ENCODE measurements at places on chromosomes 6 and 20.

- DNase-seq: no peak
These were observed 44.3 kb downstream of the OR2B6 start for GRCh38 chr6:28001351-28001750.

DNA sequence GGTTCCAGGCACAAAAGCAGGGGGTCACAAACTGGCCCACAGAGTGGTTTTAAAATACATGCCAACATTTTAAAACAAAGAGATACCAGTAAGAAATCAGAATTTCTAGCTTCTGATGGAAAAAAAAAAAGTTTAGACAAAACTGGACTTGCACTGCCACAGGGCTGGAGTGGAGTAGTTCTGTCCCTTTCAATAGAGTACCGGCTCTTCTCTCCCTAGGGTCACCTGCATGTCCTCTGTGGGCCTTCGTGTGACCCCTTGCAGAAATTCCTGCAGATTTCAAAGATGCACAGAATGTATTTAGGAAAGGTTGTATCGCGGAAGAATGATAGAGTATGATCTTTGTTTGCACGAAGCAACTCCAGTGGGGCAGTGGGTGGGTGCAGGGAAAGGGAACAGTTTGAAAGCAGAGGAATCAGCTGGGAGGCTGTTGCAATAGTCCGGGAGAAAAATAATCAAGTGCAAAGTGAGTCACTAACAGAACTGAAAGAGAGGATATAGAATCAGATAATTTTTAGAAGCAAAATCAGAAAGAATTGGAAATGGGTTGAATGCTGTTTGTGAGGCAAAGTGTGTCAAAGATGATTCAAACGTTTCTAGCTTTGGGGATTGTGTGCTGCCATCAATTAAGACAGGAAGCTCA is 97.3 kb upstream of the STXBP5 start:
- no peak for DNase-seq

DNA sequence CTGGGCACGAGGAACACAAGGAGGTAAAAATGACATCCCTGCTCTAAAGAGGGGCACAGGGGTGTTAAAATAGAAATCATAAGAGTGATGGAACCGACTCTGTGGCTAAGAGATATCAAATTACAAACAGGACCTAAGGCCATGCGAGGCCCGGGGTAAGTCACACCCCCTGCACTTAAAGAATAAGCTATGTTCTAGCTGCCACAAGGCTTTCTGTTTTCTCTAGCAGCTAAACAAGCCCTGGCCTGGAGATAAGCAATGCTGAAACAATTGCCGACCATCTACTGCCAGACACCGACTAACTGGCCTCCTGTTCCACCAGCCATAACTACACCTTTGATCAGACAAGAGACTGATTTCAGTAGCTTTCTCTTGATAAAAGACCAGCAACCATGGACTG is 32.4 kb downstream of the MDGA1 start:
- no peak for DNase-seq

- no peak for DNase-seq
These were observed 447.9 kb upstream of the OPRM1 start for GRCh38 chr6:153591159-153591558.

DNA sequence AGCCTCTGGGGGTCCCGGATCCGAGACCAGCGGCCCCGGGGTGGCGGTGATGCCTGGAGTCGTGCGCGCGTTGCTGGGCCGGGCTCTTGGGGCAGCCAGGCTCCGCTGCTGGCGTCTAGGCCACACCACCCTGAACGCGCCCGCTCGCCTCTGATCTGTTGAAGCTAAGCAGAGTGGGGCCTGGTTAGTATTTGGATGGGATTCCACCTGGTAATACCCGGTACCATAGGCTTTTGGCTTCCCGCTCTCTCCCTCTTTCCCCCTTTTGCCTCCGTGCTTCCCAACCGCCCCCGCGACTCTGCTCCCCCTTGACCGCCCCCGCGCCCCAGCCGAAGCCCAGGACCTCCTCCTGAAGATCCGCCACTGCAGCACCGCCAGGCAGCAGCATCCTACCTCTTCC is 1383.5 kb upstream of the DEFB115 start:
- peak; percentile 53 for DNase-seq

DNA sequence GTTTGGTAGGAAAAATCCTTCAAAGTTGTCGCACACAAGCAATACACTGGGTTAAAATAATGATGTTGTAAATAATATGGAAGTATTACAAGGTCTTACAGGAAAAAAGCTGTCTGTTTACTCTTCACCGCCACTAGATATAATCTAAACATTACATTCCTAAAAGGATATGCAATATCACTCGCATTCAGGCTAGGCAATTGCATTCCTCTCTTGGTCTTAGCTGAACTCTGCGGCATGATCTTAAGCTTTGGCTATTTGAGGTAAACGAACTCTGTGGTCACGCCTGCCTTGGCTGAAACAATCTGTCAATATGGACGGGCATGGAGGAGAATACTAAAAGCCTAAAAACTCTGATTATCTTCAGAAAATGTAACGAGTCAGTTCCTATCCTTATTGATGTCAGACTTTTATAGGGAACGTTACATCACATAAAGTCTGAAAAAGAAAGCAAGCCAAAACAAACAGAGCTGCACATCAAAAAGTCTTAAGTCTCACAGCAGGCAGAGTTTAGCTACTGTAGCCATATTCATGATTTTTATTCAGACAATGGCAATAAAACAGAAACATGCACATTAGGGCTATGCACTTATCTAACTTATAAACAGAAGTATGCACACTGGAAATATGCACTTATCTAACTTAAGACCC is 30.8 kb upstream of the FILIP1 start:
- DNase-seq: no peak

GRCh38 chr6:5214570-5215052 is 46.1 kb downstream of the LYRM4 start:
- peak; percentile 85 for DNase-seq

DNA sequence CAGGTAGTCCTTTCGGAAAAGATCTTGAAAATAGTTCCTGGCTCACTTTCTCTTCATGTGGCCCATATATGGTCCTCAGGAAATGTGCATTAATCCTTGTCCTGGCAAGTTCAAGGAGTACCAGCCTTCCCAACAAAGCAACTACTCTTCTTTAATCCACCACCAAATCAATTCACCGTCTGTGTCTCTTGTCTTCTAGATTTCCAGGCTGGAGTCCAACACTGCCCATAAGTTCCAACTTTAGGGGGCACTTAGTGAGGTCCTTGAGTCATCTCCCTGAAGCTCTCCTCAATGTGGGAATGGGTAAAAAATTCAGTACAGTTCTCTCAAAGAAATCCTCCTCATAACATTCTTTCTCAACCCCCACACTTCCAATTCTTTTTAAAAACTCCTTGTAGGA is 6.9 kb upstream of the DAAM2 start:
- no peak for DNase-seq

- no peak for DNase-seq
These were observed 207.8 kb upstream of the FOXQ1 start for GRCh38 chr6:1103945-1104623.

DNA sequence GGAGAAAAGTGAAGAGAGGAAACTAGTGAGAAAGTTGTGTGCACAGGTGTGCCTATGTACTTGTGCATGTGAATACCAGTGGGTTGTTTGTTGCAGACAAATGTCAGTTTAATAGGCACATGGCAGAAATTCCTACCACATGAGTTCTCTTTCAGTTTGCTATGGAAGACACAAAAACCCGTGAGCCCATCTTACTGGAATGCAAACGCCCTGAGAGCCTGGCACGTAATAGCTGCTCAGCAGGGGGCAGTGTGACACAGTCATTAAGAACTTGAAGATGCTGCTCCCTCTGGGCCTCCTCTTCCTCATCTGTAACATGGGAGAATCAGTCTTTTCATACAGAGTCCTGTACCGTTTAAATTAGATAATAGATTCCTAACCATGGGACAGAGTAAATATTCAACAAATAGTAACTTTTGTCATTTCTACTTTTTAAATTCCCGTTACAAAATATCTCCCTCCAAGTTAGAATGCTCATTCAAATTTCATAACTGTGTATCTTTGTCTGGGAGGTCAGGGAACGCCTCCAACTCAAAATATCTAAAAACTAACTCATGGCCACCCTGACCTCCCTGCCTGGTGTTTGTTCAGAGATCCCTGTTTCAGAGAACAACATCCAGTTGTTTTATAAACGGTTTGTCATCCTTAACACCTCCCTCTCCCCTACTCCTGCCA is 802.9 kb downstream of the MAFB start:
- peak; percentile 47 for DNase-seq

DNA sequence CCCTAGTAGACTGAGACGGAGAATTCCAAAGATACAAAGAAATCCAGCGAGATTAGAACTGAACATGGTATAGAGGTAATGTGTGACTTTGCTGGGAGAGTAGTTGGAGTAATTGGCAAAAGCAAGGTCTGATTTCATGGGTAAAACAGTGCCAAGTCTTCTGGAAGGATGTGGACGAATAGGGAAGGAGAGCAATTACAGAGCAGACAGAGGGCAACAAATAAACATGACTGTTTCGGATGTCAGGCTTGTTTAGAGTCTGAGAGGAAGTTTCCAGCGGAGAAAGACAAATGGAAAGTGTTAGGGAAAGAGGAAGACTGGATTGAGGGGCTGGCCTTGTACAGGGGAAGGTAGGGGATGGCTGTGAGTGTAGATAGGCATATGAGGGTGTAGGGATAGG is 282.2 kb upstream of the PRND start:
- no peak for DNase-seq

DNA sequence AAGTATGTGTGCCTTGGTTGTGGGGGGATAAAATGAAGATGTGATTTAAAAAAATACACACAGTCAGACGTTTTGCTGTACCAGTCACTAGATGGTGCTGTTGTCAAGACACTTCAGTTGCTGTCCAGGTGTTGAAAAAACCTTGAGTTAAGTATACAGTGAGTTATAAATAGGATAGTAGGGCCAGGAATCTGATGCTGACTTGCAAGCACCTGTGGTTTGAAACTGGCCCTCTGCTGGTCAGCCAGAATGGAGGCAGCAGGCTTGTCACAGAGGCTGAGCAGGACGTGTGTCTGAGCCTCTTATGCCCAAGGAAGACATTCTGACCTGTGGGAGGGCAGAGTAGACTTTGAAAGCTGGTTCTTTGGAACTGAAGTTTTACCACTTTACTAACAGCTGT is 27.8 kb downstream of the RNF8 start:
- peak; percentile 51 for DNase-seq

- DNase-seq: no peak
These were observed 200.7 kb downstream of the KHDC1L start for GRCh38 chr6:73024598-73024997.

GRCh38 chr6:26234421-26235301 is 130.3 kb upstream of the BTN3A2 start:
- no peak for DNase-seq

GRCh38 chr6:142935553-142936517 is 9.1 kb downstream of the HIVEP2 start:
- no peak for DNase-seq

DNA sequence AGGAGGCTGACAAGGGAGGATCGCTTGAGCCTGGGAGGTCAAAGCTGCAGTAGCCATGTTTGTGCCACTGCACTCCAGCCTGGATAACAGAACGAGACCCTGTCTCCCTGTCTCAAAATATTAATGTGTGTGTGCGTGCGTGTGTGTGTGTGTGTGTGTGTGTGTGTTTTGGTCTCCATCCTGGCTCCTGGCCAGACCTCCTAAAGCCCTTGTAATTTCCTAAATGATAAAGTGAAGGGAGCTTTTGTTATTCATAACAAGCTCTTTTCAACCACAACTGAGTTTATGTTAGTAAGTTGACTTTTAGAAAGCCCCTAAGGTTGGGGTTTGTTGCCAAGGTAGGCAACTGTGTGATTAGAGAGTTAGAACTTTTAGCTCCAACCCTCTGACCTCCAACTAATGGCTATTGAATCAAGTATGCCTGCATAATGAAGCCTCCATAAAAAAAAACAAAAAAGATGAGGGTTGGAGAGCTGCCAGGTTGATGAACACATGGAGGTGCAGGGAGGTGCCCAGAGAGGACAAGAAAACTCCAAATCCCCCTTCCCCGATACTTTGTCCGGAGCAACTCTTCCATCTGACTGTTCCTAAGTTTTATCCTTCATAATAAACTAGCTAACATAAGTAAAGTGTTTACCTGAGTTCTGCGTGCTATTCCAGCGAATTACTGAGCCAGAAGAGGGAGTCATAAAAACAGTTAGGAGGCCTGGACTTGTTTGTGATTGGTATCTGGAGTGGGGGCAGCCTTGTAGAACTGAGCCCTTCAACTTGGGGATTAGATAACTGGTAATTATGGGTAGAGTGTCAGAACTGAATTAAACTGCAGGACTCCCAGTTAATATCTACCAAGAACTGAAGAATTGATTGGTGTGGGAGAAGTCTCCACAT is 5.3 kb upstream of the AIF1 start:
- no peak for DNase-seq

- no peak for DNase-seq
These were observed 187.7 kb downstream of the ASCC3 start for GRCh38 chr6:100693249-100693927.

DNA sequence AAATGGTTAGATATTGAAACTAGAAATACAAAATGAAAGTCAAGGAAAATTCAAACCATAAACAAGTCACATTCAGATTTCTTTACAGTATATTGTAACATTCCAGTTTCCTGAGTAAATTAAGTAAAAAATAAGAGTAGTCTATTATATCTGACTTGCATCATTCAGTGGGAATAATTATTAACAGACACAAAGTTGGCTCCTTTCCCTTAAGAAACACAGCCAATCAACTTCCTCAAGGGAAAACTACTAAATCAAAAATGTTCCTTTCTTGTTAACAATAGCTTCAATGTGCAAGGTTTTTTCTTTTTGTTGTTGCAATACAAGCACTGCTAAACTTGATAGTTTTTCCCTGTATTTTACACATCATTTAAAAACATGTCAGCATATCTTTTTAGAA is 33.2 kb downstream of the DNAAF9 start:
- DNase-seq: no peak

DNA sequence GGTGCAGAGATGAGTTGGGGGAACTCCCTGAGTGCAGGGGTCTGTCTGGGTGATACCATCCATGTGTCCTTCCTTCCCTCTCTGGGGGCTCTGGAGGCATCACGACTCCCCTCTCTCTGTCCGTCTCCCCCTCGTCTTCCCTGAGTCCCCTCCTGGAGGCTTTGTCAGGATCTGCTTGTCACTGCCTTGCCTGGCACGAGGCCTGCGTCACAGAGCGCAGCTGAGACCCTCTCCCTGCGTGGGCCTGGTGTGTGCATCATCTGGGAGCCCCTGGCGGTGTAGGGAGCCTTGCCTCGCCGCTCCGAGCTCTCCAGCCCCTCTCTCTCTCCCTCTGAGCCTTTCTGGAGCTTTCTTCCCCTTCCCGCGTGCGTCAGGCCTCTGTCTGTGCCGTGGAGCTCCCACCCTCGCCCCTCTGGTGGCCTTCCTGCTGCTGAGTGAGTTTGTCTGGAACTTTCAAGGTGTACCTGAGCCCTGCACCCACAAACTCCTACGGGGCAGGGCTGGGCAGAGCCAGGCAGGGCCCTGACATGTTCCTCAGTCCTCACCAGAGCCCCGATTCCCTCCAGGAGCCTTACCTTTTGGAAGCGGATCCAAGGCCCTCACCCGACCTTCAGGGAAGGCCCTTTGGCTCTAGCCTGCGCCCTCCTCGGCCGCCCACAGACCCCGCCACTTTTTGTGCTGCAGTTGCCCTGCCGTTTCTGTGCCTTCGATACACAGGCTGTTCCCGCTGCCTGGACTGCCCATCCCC is 70.3 kb downstream of the SRC start:
- DNase-seq: no peak

All from D341Med (cell line).